ENCODE measurements at places on chromosomes 2 and 18. TPM values are rescaled to one million over a fixed set of nuclear protein-coding genes. Genes with fewer than 3 reads are reported as not detected.

Gene ANKRD44
- 20.4 TPM for polyA plus RNA-seq

DNA sequence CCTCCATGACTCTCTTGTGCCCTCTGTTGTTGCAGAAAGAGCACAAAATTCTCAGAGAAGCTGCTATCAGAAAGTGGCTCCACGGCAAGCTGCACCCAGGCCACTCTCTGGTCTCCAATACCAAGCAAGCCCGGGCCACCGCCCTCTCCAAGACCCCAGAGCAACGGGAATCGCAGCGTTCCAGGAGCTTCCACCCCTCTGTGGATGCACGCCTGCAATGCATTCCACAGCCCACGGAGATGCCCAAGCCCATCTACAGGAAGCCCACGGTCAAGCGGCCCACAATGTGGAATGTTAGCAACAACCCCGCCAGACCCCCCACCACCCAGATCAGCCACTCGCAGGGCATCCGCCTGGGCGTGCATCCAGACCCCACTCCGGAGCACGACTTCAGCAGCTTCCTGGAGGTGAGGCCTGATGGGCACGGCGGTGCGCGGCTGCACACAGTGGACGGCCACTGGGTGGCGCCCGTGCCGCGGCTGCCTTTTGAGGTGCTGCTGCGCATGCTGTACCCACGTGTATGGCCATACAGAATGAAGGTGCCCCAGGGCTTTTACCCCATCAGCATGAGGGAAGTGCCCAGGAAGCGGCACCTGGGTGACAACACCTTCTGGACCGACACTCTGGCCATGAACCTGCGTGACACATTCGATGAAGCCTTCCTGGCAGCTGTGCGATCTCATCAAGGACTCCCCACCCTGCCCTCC is 6.3 kb downstream of the ANKRD53 start:
- DNase-seq, result no peak

DNA sequence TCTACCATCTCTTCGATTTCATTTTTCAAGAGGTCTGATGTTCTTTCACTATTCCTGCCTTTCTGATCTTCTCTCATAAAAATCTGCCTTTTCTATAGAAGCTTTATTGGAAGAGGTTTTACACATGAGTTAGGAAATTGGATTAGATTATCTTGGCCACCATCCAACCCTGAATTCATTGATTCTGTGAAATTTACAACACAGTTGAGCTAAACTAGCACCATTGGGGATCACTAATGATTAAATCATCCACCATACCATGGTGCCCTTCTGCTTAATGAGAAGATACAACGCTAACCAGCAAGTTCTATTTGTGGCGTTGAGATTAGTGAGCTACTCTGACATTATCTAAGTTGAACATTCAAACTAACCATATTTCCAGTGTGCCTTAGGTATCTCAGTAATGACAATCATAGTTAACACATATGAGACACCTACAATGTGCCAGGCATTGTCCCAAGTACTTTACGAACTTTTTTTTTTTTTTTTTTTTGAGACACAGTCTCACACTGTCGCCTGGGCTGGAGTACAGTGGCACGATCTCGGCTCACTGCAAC is 17.3 kb upstream of the LBH start:
- no peak for DNase-seq

DNA sequence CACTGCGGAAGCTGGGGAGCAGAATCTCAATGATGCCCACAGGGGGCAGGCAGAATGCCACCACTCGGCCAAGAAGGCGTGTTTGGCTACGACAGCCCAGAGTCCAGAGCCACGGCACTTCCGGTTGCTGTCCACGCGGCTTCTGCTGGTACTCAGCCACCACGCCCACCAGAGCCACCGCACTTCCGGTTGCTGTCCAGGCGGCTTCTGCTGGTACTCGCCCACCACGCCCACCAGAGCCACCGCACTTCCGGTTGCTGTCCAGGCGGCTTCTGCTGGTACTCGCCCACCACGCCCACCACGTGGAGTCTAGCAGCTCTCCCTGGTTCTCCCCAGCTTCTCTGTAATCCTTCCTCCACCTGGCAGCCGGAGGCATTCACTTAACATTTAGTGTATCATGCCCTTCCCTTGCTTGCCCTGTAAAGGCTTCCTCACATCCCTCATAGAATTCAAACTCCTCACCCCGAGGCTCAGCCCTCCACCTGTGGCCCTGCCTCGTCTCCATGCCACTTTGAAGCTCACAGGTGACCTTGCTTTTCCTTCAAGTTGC is 40.1 kb upstream of the APCDD1 start:
- DNase-seq, result no peak

DNA sequence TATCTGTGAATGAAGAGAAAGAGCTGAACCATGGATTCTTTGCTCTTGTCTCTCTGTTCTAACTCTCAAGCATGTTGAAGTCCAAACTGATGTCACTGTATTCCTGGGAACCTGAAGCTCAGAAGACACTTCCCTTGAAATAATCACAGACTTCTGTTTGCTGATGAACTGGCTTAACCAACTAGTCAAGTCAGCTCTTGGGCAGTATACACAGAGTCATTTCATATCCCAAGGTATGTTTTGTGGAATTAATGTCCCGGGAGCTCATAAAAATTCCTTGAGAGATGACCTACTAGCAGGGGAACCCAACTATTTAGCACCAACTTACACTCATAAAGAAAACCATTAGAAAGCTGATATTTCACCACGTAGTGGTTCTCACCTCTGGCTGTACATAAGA is 156.6 kb downstream of the NR4A2 start:
- no peak for DNase-seq

Gene TRAPPC12
- 93.3 TPM for polyA plus RNA-seq

All from right lung (tissue), 10 donors.